ENCODE measurements at places on chromosomes 3 and 15.

DNA sequence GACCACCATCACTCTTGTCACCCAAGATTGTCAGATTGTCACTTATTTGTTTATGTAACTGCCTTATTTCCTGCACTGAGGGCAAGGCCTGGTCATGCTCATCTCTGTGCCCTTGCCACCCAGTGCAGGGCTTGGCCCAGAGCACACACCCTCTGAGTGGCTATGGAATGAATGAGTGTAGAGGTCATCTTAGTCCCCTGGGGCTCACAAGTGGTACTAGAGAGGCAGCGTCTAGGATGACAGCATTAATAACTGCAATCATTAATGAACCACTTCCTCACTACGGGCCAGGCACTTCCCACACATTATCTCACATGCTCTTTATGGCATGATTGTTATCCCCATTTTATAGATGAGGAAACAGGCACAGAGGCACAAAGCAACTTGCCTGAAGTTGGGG, 117.0 kb downstream of the SMAD6 start:
- no peak for DNase-seq

DNA sequence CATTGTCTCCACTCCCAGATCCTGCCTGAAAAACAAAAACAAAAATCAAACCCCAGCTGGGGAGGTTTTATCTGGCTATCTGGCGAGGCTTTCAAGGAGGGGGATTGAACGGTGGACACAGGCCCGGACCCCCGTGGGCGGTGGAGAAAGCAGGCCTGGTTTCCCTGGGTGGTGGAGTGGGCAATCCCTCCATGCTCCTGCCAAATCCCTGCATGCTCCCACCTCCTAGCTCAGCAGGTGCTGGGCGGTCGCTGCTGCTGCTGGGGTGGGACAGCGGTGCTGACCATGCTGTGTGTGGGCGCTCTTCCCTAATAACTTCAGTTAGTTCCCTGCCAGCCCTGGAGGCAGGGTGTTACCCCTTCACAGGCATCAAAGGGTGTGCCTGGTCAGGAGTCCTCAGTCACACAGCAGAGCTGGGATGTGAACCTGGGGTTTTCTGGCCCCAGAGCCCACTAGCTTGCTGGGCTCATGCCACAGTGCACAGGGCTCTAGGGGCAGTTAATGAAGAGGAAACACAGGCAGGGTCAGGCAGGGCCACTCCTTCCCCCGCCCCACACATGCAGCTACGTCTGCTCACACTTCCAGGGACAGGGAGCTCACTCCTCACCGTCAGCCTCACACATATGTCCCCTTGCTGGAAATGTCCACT, 15.9 kb upstream of the PLXND1 start:
- no peak for DNase-seq

DNA sequence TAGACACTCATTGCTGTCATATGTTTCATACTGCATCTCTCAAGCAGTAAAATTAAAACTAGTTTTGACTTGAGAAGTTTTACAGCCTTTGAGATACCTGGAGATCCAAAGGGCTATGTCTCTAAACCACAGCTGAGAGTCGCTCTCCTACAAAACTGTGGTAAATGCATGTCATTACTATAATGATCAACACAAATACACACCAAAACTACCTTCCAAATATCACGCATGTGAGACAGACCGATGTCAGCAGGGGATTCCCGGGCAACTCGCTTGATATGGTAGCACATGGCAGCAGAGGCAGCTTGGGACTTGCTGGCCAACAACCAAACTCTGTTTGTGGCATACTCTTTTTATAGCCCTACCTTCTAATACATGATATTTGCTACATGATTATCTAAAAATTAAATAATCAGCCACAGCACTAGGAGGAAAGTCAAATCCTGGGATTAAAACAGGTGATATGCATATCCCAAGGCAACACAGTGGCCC, 56.3 kb downstream of the PDZRN3 start:
- no peak for DNase-seq

DNA sequence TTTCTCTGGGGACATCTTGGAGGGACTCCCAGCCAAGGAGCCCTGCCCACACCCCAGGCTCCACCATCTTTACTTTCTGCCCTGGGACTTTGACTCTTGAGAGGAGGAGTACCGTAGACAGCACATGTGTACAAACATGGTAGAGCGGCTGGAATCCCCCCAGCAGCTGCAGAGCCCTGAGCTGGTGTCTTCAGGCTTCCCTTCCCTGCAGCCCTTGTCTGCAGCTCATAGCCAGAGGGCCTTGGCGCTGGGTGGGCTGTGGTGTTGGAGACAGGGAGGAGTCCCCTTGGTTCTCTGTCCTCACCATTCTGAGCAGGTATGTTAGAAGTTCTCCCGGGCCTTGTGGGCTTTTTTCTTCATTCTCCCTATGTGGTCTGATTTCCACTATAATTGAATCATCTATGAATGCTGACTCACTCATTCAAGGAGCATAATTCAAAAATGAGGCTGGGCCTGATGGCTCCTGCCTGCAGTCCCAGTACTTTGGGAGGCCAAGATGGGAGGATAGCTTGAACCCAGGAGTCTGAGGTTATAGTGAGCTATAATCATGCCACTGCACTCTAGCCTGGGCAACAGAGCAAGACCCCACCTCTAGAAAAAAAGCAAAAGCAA, 97.8 kb upstream of the MEF2A start:
- DNase-seq = no peak

DNA sequence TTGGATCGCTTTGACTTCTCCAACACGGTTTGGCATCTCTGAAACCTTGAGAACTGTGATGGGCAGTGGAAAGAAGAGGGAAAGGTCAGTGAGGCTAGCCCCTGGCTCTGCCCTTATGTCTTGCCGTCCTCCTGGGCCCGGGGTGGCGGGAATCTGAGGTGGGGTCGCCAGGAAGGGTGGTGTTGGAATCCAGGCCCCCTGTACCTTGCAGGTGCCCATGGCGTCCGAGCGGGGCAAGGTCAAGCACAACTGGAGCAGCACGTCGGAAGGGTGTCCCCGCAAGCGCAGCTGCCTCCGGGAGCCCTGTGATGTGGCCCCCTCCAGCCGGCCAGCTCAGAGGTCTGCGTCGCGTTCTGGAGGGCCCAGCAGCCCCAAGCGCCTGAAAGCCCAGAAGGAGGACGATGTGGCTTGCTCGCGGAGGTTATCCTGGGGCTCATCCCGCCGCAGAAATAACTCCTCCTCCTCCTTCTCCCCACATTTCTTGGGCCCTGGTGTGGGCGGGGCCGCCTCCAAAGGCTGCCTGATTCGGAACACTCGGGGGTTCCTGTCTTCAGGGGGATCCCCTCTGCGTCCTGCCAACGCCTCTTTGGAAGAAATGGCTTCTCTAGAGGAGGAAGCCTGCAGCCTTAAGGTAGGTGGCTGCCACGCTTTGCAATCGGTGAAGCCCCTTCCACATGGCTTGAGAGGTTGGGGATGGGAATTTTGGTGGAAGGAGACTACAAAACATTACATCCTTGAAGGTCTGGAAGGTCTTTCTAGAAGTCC, 907 bp downstream of the TATDN2 start:
- DNase-seq = peak; percentile 38

- DNase-seq = no peak
These were observed 30.3 kb upstream of the VEPH1 start for GRCh38 chr3:157533298-157534070.

GRCh38 chr15:26571346-26571745, 201.5 kb downstream of the GABRB3 start:
- no peak for DNase-seq

DNA sequence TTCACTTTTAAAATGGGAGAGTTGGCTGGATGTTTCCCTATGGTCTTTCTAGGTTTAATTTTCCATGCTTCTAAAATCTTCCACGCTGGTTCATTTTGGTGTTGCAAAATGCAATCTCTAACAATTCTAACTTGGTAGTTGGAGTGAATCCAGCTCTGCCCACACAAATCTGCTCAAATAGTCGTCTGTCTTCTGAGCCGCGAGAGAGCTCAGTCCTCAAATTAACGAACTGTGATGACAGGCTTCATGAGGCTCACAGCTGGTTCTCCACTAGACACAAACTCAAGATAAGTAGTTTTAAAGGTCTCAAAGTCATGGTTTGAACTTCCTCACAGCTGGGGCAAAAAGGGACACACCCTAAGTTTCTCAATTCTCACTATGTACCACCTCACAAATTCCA, 178.6 kb upstream of the LYSMD4 start:
- no peak for DNase-seq

GRCh38 chr15:92907896-92908712, 8.0 kb downstream of the CHD2 start:
- DNase-seq = no peak

DNA sequence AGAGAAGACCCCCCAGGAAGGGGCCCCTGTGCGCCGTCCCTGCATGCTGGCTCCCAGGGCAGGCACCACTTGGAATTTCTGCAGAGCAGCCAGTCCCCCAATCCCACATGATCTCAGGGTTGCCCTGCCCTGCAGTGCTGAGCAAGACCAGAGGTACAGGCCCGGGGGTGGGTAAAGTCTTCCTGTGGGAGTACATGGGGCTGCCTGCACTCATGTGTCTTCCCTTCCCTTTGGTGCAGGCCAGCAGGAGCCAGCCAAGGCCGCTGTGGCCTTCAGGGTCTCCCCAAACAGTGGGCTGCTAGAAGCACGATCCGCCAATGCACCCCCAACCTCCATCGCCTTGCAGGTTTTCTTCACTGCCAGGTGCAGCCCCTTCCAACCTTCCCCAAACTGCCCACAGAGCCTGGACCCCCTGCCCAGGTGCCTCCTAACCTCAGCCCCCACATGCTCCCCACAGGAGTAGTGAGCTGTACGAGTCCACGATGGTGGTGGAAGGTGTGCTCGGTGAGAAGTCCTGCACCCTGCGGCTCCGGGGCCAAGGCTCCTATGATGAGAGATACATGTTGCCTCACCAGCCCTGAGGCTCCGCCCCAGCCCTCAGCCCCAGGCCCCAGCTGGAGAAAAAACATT, 15.0 kb downstream of the ACAA1 start:
- no peak for DNase-seq

- DNase-seq = no peak
These were observed 93.9 kb downstream of the ABHD5 start for GRCh38 chr3:43784640-43785011.

DNA sequence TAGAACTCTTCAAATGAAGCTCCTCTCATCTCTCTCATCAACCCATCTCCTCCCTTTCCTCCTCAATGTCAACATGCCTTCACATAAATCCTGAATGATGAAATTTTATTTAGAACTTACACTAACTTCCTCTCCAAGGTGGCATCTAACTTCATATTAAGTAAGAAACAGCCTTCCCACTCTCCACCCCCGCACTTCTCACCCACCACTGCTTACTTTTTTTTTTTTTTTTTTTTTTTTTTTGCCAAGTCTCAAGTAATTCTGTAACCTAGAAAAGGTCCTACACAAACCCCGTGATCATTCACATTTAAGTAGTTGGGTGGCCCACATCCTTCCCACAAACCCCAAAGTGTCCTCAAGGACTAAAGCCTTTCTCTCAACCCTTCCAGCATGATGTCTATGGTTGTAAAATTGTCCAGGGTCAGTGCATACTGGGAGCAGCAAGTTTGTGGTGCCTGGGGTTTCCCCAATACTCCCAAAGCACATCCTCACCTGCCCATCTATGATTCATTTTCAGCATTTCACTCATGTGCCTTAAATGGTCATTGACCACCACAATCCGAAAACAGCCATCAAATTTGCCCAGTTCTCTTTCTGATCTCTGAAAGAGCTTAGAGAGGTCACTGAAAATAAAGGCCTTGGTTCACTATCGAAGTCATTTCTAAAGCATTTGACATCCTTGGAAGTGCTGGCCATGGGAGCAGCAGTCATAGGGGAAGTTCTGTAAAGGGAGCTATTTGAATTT, 47.2 kb downstream of the CD86 start:
- no peak for DNase-seq

GRCh38 chr3:6860954-6861624, at the start of gene GRM7:
Gene GRM7, plus strand, starts transcription at chr3:6861115.
- no peak for DNase-seq

DNA sequence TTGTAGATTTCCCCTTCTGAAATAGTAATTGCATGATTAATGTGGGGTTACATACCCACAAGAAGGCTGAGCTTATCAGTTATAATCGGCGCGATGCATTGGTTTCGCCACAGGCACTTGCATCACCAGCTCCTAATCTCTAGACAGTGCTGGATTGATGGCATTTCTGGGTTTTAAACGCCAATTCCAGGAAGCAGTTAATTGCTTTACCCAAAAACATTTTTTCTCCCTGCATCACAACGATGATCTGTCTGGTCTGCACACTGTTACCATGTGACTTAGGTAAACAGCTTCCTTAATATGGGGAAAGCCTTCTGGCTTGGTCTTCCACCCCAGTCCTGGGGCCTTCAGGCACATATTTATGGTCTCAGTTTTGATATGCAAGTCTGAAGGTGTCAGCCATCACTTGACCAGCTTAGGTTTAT, 70.0 kb upstream of the HEG1 start:
- no peak for DNase-seq

DNA sequence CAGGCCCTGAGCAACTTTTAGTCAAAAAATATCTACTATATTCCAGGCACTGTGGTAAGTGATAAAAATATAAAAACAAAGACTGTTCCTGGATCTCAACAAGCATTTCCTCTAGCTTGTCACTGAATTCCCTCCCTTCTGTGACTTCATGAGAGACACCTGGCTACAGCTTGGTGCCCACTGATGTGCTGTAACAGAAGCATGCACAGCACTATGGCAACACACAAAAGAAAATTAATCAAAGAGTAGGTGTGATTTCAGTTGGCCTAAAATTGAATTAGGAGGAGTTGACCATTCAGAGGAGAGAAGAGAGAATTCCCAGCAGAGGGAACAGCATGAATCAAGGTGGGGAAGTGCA, 158.9 kb upstream of the LPP start:
- DNase-seq = no peak

DNA sequence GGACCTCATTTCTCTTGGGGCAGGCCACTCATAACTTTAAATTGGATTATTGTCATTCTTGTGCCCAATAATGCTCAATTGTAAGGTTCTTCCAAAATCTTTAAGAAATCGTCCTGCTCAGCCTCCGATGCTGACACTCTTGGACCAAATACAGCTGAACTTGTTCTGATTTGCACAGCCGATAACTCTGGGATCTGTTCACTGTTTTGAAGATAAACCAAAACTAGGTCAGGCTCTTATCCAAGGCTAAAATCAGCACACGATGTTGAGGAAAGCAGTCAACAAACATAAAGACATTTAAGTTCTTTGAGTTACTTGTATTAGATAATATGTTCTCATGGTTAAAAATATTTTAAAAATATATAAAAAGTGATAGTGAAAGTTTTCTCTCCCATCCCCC, 52.0 kb upstream of the NEO1 start:
- DNase-seq = no peak

DNA sequence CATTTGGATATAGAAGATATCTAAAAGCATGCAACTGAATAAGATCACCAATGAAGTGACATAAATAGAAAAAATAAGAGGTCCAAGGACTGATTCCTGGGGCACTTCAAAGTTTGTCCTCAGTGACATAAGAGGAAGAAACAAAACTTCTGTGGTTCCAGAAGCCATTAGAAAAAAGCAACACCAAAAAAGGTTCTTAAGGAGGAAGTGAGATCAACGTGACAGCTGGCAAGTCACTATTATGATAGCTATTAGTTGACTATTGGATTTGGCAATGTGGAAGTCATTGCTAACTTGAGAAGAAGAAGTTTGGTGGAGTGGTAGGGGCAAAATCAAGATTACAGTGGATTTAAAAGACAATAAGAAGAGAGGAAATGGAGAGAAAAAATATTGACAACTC, 1098.3 kb downstream of the NAALADL2 start:
- DNase-seq = no peak

- no peak for DNase-seq
These were observed 139.1 kb upstream of the EIF1B start for GRCh38 chr3:40170395-40170794.

All from CD4-positive, alpha-beta T cell treated with Interleukin-4 for 1 hour (primary cell).